ENCODE measurements at places on chromosomes 2 and 18. TPM values are rescaled to one million over a fixed set of nuclear protein-coding genes. Genes with fewer than 3 reads are reported as not detected.

NFATC1 gene
- 22.3 TPM for total RNA-seq

ELOA2 gene
- not detected for total RNA-seq

SERPINB12 gene
- not detected for total RNA-seq

MC4R gene
- total RNA-seq = not detected

SCN7A gene
- total RNA-seq = not detected

REG1B gene
- total RNA-seq = not detected

AGXT gene
- total RNA-seq = not detected

RAB6D gene
- total RNA-seq = not detected

- DNase-seq = no peak
These were observed 274.3 kb upstream of the NRP2 start for GRCh38 chr2:205407984-205408383.

DNA sequence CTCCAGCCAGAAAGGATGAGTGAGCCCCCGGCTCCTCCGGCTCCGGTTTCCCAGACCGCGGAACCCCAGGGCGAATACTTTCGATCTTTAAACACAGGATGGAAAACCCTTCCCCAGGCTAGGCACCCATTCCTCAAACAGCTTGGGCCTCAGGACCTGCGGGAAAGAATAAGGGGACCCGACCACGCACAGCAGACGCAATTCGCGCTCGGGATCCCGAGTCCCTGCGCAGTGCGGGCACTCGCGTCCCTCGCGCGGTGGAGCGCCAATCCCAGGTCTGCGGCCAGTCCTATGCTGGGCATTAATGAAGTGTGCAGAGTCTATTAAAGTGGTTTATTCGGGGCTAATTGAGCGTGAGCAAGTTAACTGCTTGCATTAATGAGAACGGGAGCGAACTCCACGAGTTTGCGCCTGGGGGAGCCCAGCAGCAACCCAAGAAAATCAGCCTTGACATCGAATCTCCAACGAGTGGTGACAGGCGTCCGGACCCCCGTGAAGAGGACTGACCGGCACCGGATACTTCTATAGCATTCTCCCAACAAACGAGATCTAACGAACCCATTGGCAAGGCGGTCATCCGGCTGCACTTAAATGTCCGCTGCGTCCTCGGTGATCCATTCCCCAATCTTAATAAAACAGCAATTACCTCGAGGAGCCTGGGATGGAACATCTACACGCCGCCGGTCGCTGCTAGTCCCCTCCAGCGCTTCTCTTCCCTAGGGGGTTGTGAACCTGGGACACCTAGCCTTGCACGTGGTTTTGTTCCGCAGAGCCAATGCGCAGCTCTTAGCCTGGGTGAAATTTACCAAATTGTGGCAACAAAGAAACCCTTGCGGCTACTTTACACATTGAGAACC is 1.6 kb downstream of the OSR1 start:
- DNase-seq = no peak

GRCh38 chr2:239711911-239712570 is 311.2 kb upstream of the HDAC4 start:
- DNase-seq = no peak

- no peak for DNase-seq
These were observed 25.1 kb upstream of the AAK1 start for GRCh38 chr2:69668598-69668997.

DNA sequence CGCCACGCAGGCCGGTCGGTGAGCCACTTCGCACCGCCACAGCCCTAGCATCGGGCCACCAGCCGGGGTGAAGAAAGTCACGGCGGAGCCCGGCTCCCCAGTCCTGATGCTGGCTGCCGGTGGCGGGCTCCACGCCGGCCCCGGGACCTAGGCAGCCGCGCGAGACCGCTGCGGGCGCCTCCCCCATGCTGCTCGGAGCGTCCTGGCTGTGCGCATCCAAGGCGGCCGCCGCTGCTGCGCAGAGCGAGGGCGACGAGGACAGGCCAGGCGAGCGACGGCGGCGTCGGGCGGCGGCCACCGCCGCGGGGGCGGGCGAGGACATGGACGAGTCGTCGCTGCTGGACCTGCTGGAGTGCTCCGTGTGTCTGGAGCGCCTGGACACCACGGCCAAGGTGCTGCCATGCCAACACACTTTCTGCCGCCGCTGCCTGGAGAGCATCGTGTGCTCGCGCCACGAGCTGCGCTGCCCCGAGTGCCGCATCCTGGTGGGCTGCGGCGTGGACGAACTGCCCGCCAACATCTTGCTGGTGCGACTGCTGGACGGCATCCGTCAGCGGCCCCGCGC is 433 bp downstream of the SH3RF3 start:
- no peak for DNase-seq

GRCh38 chr2:236434593-236434992 is 135.0 kb upstream of the ACKR3 start:
- DNase-seq = no peak

DNA sequence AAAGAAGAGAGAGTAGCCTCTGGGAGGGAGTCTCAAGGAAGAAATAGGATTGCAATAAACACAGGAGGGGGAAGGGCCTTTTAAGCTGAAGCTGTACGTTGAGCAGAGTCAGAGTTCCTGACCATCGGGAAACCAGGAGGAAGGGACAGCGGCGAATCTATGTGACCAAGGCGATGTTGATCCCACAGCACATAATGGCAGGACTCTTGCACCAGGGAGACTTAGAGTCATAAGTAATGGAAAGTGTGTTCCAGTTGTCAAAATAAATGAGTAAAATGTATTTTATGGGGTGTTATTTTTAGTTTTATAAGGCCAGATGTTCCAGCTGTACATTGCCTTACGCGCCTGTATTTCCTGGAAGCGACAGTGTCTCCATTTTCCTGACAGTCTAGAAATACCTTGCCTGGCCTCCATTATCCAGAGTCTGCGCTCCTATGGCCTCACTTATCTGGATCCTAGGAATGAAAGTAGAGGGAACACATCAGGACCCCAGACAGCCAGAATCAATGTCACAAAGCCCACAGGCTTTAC is 152.8 kb upstream of the COPS8 start:
- DNase-seq = no peak

DNA sequence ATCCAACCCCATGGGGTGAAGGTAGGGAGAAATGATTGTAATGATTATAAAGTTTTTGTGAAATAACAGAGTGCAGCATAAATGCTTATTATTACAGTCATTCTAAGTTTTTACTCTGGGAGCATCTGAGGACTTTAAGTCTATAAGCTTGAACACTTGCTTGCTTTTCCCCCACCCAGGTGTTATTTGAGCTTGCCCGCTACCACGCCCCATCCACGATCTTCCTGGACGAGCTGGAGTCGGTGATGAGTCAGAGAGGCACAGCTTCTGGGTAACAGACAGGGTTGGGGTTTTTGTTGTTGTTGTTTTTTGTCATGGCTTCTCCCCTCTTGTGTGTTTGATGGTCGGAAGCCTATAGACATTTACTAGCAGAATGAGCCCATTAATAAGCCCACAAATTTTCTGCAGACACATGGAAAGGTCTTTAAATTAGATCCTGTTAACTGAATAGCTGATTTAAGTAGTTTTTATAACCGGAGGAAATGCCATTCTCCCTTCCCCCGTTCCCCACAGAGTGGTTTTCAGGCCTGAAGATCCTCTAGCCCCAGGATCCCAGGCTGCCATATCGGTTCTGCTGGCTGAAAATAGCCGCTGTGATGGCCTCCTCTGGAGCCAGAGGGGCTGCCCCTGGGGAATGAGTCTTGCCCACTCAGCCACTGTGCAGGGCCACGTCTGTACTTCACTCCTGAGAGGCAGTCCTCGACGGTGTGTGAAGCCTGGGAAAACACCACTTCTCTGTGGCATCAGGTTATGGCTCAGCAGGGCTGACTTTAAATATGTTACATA is 39.9 kb upstream of the ELOA2 start:
- DNase-seq = no peak

GRCh38 chr18:21678859-21679258 is 25.7 kb downstream of the ABHD3 start:
- no peak for DNase-seq

DNA sequence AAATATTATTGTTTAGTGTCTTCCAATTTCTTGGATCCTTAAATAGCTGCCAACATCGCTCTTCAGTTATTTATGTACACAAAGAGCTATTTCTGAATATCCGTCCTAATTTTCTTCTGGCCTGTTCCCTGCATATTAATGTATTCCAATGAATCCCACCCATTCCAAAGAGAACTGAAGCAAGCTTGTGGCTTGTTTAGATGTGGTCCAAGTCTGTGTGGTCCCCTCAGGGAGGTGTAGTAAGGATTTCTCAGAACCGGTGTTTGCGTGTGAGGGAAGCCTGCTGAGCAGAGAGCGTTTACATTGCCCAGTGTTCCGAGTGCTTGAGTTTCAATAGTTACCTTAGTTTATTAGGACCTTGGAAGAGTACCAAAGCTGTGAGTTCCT is 25.1 kb upstream of the IL1R1 start:
- no peak for DNase-seq

GRCh38 chr18:79816092-79816491 is 18.4 kb downstream of the KCNG2 start:
- no peak for DNase-seq

DNA sequence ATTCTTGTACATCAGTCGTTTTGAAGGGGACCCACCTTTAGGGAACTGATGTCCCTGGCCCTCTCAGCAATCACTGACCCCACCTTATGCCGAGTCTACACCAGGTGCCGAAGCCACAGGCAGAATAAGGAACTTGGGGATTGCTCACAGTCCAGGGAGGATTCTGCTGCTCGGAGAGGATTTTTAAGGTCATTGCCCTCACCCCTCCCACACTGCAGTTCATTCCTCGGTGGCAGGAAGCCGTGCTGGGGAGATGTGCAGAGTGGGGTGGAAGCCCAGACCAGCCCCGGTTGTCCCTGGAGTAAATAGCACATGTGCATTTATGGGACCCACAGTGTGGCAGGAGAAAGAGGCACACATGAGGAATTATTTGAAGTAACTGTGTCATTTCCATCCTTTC is 50.4 kb downstream of the PLB1 start:
- no peak for DNase-seq

- no peak for DNase-seq
These were observed 148.2 kb upstream of the GLI2 start for GRCh38 chr2:120587279-120587996.

DNA sequence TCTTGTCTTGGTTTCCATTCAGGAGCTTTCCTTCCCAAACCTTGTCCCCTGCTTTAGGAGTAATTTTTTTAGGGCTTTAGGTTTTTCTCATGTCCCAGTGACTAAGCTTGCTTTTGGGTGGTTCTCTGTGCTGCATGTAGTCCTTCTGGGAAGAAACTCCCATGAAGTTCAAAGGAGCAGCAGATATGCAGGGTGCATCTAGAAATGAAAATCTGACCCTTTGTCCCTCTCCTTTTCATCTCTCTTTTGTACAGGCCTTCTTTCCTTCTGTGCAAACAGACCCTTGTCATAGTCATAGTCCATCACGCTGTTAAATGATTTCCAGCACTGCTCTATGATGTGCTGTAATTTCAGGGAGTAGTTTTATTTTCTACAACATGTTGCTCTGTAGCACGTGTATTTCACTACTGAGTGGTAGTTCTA is 20.4 kb downstream of the FMNL2 start:
- DNase-seq = no peak

GRCh38 chr2:946073-946948 is 4.3 kb upstream of the SNTG2 start:
- DNase-seq = no peak

- no peak for DNase-seq
These were observed 508.9 kb downstream of the CNTNAP5 start for GRCh38 chr2:124534028-124534427.

DNA sequence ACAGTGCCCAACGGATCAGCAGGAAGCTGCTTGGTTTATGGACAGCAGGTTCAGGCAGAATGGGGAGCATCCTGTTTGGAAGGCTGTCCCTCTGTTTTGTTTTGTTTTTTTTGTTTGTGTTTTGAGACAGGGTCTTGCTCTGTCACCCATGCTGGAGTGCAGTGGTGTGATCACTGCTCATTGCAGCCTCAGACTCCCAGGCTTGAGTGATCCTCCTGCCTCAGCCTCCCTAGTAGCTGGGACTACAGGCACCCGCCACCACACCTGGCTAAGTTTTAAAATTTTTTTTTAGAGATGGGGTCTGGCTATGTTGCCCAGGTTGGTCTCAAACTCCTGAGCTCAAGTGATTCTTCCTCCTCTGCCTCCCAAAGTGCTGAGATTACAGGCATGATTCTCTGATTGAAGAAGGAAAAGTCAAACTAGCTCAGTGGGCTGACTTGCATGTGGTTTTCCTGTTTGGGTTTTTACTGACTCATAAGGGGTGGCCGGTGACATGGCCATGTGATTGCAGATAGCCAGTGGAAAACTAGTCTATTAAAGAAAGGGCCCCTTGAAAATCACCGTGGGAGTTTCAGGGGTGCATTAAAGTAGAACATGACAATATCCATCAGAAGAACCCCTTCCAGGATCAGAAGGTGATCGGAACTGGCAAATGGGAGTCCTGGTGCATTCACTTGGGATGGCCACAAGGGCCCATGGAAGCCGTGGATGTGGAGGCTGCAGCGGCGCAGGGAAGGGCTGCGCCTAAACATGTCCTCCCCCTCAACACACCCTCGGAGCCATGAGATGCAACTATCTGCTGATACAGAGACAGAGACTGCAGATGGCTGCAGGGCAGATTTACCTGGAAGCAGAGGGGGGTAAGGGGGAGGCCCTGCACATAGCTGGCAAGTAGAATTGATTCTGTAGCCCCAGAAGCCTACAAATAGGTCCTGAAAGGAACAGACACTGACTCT is 26.5 kb downstream of the AQP12B start:
- DNase-seq = peak; percentile 77

DNA sequence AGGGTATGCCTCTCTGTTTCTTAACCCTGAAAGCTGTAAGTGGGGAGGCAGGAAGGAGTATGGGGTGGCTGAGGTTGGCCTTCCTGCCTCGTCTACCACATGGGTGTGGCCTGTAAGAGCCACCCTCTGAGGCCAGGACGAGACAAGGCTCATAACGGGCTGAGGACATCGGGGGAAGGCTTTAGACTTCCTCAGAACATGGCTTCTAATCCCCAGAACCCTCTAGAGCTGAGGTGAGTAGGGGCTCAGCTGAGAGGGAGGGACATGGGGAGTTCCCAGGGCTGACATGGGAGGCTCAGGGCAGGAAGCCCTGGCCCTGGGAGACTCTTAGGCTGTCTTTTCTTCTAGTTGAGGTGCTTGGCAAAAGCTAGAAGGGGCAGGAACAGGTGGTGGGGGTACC is 36.7 kb downstream of the EMX1 start:
- peak; percentile 69 for DNase-seq

- DNase-seq = no peak
These were observed 59.2 kb upstream of the PEX13 start for GRCh38 chr2:60958361-60958760.

DNA sequence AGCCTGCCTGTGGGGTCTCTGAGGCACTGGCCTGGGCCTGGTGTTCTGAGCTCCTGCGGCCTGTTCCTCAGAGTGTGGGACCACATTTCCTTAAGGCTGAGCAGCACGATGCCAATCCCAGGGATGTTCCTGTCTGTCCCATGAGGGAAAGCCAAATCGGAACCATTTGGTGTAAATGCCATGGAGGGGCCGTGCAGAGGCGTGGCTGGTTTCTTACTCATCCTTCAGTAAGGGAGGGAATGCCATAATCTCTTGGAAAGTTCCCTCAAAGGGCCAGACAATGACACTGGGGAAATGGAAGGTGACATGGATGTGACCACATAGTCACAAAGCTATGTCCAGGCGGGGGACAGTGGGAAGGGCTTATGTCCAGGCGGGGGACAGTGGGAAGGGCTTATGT is 14.4 kb upstream of the PTMA start:
- DNase-seq = no peak

- DNase-seq = no peak
These were observed 236.9 kb downstream of the AGPS start for GRCh38 chr2:177629357-177630024.

GRCh38 chr18:35497370-35498197 is at the start of gene INO80C:
Gene INO80C, minus strand, starts transcription at chr18:35497960. Its CDS starts 86 bp downstream, at chr18:35497874.
- DNase-seq = peak; percentile 94

Measured in natural killer cell treated with Interleukin-12 subunit alpha and Interleukin-12 subunit beta and Interleukin-15 and Interleukin-18, amount 100 ng/mL, for 72 hours (primary cell).